ENCODE measurements at places on chromosomes 3 and 15.
A peak's percentile ranks its signal among the peaks of the same experiment; 100 is the strongest.

GRCh38 chr15:101399431-101399830 is 90.1 kb downstream of the PCSK6 start:
- DNase-seq: no peak

GRCh38 chr3:148707601-148708380 is 10.1 kb downstream of the AGTR1 start:
- DNase-seq: peak; percentile 62

GRCh38 chr3:46027021-46027705 is at the start of gene XCR1:
TSS of gene XCR1 (minus strand) at chr3:46027483. CDS start at chr3:46021947, 5,536 bp downstream.
- DNase-seq: no peak

DNA sequence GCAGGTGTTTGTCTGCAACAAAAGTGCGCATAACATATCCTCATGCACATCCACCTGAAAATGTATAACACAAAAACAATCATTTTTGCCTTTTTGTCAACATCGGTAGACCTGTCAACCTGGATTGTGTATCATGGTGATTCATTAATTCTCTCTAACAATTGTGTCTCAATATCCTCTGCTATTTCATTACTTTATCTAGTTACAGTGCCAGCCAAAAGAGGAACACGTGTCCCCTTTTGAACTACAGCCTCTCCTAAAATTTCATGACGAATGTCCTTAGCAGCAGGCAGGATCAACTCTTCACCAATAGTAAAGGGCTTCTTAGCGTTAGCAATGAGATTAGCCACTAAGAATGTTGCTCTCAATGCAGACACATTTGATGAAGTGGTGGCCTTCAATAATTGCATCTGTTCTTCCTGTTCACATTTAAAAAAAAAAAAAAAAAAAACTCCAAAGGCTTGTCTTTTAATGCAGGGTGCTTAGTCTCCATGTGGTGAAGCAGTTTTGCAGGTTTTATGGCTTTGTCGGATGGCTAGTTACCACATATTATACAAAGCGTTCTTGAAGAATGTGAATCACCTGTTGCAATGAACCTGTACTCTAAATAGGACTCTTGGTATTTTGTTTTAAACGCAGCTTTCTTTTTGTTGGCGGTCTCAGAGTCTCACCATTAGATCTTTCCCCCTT is 45.7 kb upstream of the MCTP2 start:
- DNase-seq: no peak

DNA sequence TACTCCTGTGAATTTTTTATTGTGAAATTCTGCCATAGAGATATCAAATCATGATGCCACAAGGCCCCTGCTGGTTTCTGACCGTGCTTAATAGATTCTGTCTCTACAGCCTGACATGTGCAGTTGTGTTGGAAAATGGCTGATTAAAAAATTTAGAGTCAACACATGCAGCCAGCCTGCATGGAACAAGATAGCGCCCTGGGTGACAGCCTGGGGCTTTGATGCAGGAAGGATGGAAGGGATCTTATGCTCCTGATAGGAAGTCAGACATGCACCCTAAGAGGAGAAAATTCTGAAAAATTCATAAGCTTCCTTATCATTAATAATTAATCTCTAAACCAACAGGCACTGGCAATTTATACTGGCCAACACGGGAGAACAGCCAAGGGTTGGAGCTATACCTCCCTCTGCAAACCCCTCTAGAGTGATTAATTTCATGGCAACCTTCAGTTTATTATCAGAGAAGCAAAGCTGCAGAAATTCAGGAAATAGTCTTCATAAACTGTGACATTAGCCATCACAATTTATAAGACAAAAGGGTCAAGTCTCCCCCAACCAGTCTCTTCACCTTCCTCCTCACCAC is 198.4 kb downstream of the CADPS start:
- no peak for DNase-seq

DNA sequence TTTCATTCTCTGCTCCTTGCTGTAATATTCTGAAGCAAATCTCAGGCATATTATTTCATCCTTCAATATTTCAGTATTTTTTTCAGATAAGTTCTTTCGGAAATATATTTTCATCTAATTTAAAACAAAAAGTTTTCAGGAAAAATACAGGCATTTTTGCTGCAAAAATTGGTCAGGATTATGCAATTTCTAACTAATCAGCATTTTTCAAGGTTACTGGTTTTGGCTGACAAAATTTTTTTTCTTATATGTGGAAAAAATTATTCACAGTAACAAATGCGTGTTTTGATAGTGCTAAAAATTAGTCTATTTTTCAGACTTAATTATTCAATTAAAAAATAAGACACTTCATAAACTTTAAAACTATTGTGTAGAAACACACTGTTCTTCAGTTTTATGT is 31.4 kb downstream of the FNDC3B start:
- DNase-seq: no peak

GRCh38 chr15:60413231-60413824 is 15.5 kb upstream of the ANXA2 start:
- no peak for DNase-seq

DNA sequence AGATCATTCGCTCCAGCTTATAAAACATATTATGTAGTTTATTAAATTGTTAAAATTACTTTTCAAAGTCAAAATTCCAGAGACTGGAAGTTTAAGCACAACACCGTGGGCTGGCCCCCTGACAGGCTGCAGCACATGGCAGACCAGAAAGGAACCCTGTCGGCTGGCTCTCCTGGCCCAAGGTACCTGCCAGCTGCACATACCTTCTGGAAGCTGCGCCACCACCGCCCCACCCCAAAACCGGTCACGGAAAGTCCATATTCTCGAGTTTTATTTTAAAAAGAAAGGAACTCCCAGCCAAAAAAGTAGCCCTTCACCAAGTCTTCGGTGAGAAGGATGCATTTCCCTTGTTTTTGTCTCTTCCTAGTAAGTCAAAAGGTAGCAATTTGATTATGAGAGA is 94.6 kb downstream of the FOXP1 start:
- DNase-seq: no peak

DNA sequence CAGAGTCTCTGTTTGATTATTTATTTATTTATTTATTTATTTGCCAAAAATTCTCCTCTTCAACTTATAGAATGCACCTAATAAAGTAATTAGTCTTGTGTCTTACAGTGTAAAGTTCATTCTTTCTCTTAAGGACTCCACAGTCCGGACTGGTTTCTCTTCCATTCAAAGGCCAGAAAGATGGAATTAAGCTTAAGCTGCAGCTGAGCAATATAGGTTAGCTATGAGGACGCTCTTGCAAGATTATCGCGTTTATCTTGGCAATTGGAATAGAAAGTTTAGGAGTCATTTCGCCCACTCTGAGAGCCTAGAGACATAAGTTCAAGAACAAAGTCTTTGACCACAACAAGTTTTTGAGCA is 15.0 kb downstream of the TAGLN3 start:
- no peak for DNase-seq

DNA sequence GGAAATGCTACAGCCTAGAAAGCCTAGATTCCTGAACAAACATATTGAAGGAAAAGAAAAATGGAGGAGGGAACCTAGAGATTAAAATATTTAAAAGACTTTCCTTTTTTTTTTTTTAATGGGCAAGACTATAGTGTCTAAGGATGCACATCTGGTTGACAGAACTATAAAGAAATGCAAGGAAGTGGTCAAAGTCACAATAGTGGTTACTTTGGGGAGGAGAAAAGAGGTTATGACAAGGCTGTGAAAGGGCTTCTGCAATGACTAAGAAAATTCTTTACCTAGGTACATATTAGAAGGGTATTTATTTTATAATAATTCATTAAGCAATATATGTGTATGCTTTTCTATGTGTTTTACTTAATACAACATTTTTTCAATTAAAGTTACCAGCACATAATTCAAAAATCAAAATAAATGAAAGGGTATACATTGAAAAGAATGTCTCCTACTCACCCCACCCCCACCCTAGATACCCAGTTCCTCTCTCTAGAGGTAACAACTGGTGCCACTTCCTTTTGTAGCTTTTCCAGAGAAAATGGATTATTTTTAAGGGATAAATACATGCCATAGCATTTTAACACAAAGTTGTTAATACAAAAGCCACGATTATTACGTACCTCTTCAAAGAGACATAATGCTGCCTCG is 70.1 kb downstream of the HERC1 start:
- DNase-seq: no peak

- DNase-seq: no peak
These were observed 15.6 kb downstream of the OR5K3 start for GRCh38 chr3:98406034-98406433.

- DNase-seq: no peak
These were observed 78.5 kb upstream of the BCL6 start for GRCh38 chr3:187823746-187824145.

- peak; percentile 31 for DNase-seq
These were observed 24.0 kb downstream of the STX19 start for GRCh38 chr3:94004301-94004910.

DNA sequence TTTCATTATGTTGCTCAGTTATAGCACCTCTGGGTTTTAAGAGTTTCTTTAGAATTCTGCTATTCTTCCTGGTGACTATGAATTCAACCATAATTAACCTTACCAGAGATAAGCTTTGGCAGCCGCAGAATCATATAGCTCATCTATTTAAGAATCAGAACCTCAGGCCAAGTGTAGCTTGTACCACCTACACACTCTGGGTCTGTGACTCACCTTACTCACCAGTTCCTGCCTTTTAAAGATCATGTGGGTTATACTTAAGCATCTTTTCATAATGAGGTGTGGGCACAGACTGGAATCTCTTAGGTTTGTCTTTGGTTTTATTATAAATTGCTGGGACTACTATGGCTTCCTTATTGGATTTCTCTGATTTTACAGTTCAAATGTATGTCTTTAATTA is 21.9 kb downstream of the CDV3 start:
- DNase-seq: no peak
